ENCODE measurements at places on chromosomes 12 and 14.

DNA sequence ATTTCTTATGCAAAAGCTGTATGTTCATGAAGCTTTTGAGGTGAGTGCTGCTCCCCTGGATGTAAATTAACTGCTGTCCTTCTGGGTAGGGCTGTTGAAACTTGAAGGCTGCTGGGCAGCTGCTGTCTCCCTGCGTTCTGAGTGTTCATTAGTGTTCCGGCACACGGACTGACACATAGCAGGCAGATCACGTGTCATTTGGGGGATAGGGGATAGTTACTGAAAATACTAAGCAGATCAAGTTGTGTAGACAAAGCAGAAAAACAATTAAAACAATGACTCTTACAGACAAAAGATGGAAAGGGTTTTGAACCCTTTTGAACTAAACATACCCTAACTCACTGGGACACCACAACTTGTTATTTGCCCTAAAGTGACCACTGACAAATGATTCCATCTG lies 82.5 kb downstream of the PRICKLE1 start:
- DNase-seq = no peak

DNA sequence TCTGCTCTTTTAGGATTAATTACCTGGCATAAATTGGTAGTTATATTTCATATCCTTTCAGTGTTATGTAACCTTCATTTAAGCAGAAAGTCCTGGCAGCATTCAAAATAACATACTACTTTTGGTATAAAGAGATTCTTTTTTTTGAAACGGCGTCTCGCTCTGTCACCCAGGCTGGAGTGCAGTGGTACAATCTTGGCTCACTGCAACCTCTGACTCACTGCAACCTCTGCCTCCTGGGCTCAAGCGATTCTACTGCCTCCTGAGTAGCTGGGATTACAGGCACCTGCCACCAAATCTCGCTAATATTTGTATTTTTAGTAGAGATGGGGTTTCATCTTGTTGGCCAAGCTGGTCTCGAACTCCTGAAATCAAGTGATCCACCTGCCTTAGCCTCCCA lies 9.2 kb downstream of the KTN1 start:
- no peak for DNase-seq

GRCh38 chr12:724194-724855 lies 28.1 kb upstream of the WNK1 start:
- DNase-seq = no peak

DNA sequence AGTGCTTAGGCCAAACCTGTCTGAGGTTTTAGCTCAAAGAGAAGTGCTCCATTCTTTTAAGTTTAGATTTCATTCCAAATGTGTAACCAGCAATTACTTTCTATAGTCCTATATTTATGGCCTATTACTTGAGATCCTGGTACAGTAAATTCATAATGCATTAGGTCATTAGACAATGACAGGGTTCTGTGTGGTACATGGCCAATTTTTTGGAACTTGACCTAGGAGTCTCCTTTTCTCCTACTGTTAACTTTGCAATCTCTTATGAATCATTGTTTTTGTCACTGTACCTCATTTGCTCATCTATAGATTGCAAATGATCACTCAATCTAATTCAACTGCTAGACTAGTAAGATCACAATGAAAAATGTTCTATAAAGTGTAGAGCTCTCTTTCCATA lies 136.7 kb downstream of the PDE3A start:
- DNase-seq = no peak

- DNase-seq = no peak
Measured at GRCh38 chr14:80948291-80948690, 6.8 kb upstream of the CEP128 start.

- DNase-seq = no peak
Measured at GRCh38 chr12:124861492-124861891, 2.2 kb downstream of the SCARB1 start.

GRCh38 chr12:8906266-8907180 lies 7.8 kb upstream of the PHC1 start:
- DNase-seq = no peak

DNA sequence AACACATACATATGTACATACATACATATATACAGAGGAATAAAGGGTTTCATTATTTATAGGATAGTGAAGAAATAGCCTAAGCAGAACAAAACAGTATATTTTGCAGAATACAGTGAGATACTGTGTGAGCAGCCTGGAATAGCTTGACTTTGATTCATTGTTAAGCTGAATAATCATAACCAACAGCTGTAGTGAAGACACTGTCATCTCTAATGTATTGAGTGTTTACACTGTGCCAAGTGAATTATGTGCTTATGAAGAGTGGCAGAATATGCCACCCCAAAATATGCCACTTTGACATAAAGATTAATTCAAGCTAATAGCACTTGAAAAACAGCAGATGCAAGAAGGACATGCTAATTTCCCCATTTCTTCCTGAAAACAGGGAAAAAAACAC lies 48.2 kb upstream of the LRFN5 start:
- no peak for DNase-seq

DNA sequence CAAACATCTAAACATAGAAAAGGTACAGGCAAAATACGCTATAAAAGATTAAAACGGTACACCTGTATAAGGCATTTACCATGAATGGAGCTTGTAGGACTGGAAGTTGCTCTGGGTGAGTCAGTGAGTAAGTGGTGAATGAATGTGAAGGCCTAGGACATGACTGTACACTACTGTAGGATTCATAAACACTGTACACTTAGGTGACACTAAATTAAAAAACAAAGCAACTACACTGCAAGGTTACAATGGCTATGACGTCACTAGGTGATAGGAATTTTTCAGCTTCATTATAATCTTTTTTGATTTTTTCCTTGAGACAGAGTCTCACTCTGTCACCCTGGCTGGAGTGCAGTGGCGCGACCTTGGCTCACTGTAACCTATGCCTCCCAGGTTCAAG lies 269.2 kb downstream of the KSR2 start:
- no peak for DNase-seq

DNA sequence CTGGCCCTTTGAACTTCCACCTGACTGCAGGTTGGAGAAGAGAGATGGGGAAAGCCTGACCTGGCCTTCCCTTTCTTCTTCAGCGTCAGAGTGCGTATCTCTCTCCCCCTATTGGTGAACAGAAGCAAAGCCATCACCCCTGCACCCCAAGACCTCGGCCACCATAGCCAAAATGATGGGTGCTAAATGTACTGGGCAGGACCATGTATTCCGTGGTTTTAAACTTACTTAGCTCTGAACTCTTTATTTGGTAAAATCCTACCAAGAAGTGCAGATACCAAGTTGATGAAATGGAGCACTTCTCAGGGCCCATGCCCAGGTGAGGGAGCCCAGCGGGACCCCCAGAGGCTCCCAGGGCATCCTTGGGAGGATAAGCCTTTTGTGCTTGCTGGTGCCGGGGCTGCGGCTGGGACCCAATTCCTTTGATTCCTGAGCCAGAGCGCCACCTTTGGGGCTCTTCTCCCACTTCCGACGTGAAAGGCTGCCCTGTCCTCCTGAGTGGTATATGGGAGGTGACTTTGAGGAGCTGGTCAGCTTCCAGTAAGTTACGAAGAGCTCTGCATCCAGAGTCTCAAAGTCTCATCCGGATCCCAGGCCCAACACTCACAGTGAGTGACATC lies 9.4 kb downstream of the CCND2 start:
- DNase-seq = no peak

DNA sequence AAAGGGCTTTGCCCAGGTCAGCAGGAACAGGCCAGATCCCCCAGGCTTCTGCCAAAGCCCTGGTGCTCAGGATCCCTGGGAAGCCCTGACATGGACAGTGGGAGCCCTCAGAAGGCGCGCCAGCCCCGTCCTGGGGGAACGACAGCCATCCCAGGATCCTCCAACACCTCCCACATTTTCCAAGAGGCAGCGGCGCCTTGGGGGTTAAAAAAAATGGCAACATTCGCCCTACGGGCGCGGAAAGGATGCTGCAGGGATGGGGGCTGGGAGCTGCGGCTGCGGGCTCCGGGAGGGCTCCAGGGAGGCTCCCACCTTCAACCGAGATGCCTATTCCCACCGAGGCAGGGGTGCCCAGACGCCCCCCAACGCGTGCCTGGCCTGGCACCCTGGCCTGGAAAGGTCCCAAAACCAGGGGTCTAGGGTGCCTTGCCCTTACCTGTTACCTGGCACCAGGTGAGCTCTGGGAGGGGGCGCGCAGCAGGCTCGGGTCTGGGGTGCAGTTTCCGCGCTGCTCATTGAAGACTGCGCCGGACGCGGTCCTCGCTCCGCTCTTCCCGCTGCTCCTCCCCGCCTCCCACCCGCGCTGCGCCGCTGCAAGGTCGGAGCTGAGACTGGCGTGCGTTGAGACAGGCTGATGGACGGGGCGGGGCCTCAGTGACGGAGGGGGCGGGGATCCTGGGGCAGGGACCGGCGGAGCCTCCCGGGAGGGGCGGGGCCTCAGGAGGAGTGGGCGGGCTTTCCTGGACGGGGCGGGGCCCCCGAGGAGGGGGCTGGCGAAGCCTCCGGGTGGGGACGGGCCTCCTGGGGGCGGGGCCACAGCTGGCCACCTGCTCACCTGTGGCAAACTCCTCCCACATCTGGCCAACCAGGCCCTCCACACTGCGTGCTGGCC lies at the start of gene ABCB9:
TSS of gene ABCB9 (minus strand) at position 613 of the 892 bp plus-strand sequence. CDS start 6,228 bp downstream, outside the sequence.
- DNase-seq = peak; percentile 93

- DNase-seq = no peak
Measured at GRCh38 chr12:81468206-81468605, 290.9 kb downstream of the PPFIA2 start.

DNA sequence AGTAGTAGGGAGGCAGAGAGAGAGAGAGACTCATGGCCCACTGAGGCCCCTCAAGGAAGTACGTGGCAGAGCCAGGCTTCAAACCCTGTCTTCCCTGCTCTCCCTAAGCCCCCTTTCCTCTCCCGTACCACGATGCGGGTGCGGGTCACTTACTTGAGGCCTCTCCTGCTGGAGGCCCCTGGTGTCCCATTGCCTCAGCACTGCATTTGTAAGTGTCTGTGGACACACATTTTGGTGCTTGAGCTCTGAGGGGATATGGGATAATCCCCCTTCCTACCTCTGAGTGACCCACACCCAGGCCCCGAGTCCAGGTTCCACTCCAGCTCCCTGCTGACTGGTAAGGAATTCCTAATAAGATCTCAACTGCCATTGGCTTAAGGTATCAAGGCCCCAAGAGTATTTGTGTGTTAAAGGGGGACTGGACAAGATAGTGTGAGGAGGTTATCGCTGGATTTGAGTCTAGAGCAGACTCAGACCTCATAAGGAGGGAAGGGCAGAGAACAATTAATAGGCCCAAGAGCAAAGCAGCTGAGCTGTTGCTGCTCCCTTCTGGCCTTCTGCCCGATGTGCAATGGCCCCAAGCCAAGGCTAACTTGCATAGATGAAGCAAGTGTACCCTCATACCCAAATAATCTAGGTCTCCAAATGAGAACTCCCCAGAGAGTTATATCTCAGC lies 71.9 kb downstream of the CRACR2A start:
- no peak for DNase-seq

DNA sequence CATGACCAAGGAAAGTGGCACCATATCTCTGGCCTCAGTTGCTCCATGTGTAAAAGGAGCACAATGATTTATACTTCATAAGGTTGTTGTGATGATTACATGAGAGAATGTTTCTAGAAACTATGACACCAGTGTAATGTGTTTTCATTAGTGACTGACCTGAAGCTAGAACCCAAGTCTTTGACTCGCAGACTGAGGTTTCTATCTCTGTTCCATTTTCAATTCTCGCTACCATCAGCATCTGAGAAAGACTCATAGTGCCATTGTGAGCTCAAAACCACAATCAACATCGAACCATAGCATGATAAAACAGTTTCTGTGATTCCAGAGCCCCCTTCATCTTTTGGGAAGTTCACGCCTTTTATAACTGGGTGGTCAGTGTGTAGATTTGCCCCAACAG lies 53.8 kb downstream of the STAB2 start:
- no peak for DNase-seq

DNA sequence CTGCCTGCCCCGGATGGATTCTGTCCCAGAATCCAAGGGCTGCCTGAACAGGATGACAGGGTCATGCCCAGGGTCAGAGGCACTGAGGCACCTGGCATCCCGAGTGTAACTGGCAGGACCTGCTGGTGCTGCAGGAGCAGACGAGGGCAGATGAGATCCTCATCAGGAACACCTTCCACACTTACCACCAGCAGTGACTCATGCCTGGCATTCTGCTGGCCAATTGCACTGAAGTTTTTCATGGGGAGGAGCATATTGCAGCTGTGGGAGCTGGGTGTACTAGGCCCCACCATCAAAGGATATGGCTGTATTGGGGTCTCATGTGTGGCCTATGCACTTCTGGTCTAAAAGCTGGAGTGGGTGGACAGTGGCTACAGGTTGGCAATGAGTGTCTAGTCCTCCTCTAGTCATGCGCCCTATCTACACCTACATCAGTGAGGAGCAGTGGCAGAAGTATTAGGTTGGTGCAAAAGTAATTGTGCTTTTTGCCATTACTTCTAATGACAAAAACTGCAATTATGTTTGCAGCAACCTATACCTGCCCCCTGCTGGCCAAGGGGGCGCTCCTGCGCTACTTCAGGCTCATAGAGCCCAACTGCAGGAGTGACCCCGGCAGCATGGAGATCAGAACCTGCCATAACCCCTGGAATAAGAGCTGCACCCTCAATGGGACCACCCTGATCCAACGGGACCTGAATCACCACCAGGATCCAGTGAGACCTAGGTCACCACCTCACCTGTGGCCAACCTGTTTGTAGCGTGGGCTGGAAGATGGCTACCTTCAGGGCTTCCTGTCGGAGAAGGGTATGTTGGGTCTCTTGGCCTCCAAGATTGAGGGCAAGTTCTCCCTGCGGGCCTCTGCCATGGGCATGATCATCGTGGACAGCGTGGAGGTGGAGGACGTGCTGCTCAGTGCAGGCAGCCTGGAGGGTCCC lies 8.0 kb upstream of the C12orf42 start:
- peak; percentile 60 for DNase-seq

GRCh38 chr12:27645671-27646070 lies 50.6 kb upstream of the REP15 start:
- DNase-seq = no peak

GRCh38 chr14:92470811-92471210 lies 42.8 kb upstream of the RIN3 start:
- no peak for DNase-seq

GRCh38 chr12:4286228-4286627 lies 12.7 kb downstream of the CCND2 start:
- DNase-seq = no peak

DNA sequence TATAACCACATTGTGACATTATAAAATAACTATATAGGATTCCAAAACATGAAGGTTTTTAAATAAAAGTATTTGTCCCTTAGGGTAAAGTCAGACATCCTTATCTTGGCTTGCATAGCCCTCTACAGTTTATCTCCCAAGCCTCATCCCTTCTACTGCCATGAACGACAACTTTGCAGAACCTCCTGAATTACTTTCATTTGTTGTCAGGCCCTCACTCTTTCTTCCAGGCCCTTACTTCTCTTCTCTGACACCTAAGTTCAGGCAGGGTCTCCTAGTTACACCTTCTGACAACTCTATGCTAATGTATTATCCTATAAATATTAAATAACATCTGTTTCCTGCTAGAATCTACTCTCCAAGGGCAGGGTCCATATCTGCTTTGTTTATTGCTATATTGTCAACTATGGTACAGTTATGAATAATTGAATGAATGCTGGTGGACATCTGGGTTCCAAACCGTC lies 115.7 kb upstream of the MDM1 start:
- no peak for DNase-seq

DNA sequence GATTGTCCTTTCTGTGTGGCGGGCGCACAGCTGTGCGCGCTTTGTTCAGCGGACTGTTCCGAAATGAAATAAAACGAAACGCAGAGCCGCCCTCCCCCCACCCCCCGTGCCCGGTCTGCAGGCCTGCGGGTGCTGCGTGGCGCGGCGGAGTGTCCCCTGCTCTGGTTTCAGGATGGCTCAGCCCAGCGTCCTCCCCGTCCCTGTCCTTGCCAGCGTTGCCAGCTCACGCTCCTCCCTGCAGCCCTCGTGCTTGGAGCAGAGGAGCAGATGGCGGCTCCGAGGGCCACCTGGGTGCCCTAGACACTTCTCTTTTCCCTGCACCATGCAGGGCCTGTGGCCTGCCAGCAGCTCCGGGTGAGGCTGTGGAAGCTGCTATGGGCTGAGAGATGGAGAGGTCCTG lies 17.5 kb upstream of the BEGAIN start:
- DNase-seq = no peak
